NCI-H1092 (cell line): ENCODE measurements at places on chromosomes 3 and 15.
A peak's percentile ranks its signal among the peaks of the same experiment; 100 is the strongest.

- no peak for DNase-seq
These were observed 86.0 kb upstream of the VEPH1 start for GRCh38 chr3:157589211-157589610.

DNA sequence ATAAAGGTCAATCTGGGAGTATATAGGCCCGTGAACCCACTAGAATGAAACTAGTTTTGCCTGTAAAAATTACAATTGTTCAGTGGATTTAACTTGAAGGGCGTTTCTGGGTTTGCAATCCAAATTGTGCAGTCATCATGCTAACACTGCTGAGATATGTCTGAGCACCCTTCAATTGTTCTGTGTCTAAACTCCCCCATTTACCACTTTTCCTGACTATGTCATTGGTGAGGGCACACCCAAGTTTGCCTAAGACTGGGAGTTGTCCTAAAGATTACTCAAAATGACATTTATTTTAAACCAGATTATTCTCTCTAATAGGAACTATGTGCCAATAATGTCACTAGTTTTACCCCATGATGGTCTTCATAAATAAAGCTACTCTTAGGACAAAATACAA, 54.6 kb downstream of the EMC4 start:
- DNase-seq: no peak

GRCh38 chr3:149777414-149778214, 14.7 kb downstream of the ANKUB1 start:
- DNase-seq: no peak

DNA sequence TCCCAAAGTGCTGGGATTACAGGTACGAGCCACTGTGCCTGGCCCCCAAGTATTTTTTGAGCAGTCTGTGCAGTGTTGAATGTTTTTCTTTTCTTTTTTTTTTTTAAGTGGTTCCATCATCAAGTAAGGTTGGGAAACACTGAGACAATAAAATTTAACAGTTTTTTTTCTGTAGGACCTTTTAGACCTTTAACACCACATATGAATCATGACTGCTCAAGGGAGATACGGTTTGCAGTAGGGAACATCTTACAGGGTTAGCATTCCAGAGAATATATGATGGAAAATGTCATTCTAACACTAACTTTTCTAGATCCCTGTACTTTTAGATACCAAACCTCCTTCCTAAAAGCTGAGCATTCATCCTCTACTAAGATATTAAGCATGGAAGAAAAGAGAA, 41.7 kb downstream of the SNX4 start:
- no peak for DNase-seq

DNA sequence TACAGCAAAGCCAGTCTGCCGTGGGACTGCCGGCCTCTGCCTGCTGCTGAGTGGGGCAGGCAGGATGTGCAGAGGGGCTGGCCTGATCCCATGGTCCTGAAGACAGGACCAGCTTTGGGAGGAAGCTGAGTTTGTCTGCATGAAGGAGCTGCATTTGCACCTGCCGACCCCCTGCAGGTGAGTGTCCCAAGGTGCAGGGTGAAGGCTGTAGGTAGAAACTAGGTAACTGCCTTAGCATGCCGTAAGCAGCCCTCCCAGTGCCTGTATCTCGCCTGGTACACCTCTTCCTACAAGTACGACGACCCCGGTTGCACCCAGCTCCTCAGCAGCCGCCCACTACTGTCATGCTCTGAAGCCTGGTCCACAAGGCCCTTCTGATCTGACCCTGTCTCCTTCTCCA, 34.9 kb downstream of the AMOTL2 start:
- DNase-seq: no peak

DNA sequence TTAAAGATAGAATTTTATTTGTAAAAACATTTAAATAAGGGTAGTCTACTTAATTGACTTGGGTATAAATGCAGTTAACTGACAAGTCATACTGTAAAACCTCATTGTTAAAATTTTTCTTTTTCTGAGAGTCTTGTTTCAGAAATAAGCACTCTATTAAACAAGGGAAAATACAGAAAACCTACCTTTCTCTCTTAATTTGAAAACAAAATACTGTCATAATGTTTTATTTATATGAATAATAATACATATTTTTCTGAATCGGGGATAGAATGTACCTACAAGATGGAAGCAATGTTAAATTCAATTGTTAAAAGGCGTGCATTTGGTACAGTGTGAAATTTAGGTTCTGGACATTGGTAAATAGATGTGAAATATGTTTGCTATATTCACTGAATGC, 17.8 kb downstream of the ZIC1 start:
- no peak for DNase-seq

DNA sequence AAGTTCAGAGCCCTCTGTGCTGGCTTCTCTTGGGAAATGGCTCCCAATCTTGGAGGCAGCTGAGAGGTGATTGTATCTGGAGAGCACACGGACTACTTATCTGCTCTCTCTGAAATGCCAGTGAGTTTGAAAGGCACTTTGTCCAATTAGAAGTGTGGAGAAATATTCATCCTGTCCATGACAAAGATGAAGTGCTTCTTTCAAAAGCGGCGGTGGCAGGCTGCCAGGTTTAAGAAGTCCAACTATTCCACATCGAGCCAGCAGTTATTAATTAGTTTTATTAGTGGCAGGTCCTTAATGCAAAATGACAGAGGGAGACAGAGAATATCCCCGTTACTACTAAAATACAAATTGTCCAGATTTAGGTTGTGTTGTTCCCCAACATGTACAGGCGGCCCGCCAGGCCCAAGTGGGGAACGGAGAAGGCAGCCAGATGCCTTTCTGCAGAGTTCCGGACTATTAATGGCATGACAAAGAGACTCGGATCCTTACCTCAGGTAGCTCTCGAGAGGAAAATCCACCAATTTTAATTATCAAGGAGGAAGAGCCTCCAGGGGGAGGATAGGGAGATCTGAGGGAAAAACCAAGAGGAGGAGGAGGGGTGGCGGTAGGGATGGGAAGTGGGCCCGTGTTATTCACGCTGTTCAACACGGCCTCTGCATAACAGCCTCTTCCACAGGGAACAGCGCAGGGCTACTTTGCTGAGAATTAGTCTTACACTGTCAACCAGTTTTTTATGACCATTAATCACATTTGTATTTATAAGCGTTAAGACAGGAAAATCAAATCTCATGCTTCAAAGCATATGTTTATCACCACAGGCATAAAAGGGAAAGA, 42.0 kb downstream of the RORA start:
- DNase-seq: no peak

DNA sequence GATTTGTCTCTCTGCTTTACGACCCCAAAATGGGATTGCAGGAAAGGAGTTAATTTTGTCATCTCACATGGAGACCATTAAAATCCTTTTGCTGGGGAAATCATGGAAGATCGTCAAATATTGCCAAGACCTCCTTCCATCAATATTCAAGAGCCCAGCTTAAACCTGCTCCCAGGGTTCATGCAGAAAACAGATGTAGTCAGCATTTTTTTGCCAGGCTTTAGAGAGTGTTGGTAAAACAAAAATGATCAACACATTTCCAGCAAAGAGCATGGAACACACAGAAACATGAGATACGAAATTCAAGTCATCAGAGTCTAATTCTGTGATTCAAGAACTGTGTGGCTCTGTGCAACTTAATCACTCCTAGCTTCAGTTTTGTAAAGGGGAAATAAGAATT, 118.0 kb upstream of the ATP10A start:
- no peak for DNase-seq

DNA sequence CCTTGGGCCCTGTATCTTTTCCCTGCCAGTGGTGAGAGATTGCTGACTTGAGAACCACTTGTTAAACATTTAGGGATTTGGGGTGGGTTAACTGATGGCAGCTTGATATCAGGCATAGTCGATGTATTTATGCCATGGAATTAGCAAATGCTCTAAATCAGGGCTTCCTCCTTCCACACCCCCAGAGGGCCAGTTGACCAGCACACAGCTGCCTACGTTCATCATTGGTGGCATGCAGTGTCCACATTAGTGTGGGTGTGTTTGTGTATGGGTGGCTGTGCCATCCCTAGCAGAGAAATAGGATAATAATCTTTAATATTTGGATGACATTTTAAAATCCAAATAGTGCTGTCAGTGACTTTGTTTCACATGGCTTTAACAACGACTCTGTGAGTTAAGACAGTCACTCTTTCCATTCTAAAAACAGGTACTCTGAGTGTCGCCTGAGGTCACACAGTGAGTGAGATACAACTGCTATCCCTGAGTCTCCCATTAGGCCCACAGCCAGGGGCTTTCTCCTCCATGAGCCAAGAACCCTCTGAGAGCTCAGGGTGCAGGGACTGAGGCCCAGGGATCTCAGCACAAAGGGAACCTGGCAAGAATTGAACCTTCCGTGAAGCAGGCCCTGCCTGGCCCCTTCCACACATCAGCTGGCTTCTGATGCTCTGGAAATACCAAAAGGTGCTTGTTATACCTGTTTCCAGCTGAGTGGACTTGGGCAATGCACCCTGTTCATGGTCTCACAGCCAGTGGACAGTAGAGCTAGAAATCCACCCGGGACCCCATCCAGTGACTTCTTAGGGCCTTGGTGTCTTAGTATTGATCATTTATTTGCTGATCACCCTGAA, 4.3 kb upstream of the LTF start:
- no peak for DNase-seq

GRCh38 chr15:67066959-67067853, 1.8 kb downstream of the SMAD3 start:
- DNase-seq: no peak

DNA sequence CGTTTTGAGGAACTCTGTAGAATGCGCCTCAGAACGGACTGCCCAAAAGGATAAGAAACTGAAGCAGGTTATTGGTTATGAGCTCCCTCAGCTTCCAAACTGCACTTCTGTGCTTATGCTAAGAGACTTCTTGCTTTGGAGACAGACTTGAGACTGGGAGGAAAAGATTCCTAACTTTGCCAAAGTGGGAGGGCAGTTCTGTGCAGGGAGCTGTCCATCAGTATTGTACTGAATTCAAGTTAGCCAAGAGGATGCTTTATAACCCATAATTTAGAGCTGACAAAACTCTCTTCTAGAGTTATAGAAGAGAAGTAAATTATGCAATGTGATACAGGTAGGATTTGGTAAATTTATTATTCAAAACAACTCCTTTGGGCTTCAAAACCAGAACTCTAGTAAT, 519.8 kb upstream of the GBE1 start:
- no peak for DNase-seq

DNA sequence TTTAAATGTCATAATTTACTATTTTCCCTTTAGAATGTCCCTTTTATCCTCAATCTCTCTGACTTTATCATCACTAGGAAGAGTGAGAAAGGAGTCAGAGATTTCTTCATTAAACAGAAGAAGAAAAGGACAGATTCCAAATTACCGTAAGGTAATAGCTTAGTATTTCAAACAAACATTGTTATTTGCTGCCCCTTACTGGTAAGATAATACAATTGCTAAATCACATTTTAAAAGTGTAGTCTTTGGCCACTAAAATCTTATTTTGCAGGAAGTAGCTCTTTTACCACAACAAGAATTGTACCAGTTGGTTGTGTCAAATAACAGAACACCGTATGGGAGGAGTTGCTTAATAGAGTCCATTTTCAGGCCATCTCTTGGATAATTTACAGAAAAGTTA, 53.7 kb downstream of the CGGBP1 start:
- no peak for DNase-seq

GRCh38 chr3:177300039-177300833, 103.0 kb upstream of the TBL1XR1 start:
- DNase-seq: peak; percentile 62

GRCh38 chr3:37523361-37523760, 338.3 kb upstream of the CTDSPL start:
- no peak for DNase-seq

- no peak for DNase-seq
These were observed 202.3 kb upstream of the POU1F1 start for GRCh38 chr3:87478716-87479115.

DNA sequence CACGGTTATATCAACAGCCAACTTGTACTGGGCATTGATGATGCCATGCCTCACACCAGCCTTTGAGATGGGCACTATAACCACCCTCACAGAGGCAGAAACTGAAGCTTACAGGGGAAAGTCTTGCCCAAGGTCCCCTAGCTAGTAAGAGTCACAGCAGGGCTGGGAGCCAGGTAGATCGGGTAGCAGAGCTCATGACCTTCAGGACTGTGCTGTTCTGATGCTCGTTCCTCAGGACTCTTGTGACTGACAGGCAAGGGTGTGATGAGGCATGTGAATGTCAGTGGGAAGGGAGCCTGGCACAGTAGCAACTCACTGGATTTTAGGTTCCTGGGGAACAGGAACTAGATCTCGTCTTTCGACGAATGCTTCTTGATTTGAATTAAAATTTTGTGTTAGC, 65.7 kb downstream of the RLBP1 start:
- DNase-seq: no peak

DNA sequence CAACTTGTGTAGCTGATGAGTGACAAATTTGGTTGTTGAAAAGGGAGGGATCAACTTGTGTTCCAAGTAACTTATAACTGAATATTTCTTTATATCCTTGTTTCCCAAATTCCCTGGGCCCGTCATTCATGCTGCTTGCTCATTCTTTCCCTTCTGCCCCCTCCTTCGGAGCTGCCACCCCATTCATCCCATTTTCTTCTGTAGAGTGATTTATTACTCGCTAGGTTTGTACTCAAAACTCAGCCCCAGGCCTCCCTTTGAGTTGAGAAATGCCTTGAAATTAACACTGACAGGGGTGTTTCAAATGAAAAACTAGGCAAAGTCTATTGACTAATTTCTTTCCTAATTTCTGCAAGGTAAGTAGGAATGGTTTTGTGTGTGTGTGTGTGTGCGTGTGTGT, 277.4 kb upstream of the SLCO3A1 start:
- DNase-seq: no peak

- DNase-seq: no peak
These were observed 76.3 kb upstream of the NR2F2 start for GRCh38 chr15:96254173-96254572.

DNA sequence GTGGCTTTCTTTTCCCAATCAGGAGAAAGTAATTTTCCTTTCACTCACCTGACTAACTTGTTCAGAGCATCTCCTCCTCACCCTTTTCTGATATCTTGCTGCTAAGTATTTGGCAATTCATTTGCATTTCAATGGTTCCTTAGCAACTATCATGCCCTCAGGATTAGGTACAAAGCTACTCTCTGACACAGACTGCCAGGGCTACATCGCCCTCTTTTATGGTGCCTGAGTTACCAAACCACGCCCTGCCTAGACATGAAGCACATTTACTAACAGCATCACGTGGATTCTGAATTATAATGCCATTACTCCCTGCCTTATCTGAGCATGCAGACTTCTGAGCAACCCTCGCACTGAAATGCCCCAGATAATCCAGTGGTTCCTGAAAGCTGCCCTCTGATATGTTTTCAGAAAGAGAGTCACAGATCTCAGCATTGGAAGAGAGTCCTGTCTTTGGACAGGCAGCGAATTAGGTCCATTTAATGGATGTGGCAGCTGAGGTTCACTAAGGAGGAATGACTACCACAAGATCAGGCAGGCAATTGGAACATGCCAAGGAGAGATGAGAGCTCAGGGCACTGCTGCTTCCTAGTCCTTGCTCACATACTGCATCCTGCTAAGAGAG, 14.5 kb downstream of the EPHB1 start:
- DNase-seq: no peak
